ENCODE measurements at places on chromosomes 6 and 20. TPM values are rescaled to one million over a fixed set of nuclear protein-coding genes. Genes with fewer than 3 reads are reported as not detected.

GRCh38 chr20:10398834-10399369, 35.1 kb downstream of the MKKS start:
- no peak overlapping the region for H3K4me3 ChIP-seq
- H3K27ac ChIP-seq = no peak overlapping the region
- no peaks in the 10 kb centered on the region for H3K4me1 ChIP-seq
- no peak for DNase-seq

GRCh38 chr6:57434944-57435343, 117.5 kb downstream of the PRIM2 start:
- H3K27ac ChIP-seq = no peak overlapping the region
- no peak overlapping the region for H3K4me3 ChIP-seq
- DNase-seq = no peak
- no peaks in the 10 kb centered on the region for H3K27me3 ChIP-seq
- no peaks in the 10 kb centered on the region for H3K36me3 ChIP-seq
- no peaks in the 10 kb centered on the region for H3K4me1 ChIP-seq

Gene CLPSL2
- 6.0 TPM for total RNA-seq

DNA sequence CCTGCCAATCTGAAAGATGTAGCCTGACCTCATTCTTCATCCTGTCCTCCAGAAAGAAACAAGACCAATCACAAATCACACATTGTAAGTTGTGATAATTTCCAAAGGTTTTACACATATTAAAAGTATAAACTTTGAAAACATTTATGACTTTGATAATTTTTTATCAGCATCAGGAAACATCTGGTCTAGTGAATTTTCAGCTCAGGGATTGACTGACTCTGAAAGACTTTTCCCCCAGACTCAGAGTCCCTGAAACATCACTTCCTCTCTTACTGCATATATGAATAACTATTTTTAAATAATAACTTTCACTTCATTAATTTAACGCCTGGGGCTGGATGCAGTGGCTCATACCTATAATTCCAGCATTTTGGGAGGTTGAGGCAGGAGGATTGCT, 48.5 kb upstream of the SSTR4 start:
- H3K4me1 ChIP-seq = no peaks in the 10 kb centered on the region
- no peak overlapping the region for H3K27ac ChIP-seq

Gene FKBP5
- total RNA-seq = 33.9 TPM

Gene MBOAT1
- 9.6 TPM for total RNA-seq

DNA sequence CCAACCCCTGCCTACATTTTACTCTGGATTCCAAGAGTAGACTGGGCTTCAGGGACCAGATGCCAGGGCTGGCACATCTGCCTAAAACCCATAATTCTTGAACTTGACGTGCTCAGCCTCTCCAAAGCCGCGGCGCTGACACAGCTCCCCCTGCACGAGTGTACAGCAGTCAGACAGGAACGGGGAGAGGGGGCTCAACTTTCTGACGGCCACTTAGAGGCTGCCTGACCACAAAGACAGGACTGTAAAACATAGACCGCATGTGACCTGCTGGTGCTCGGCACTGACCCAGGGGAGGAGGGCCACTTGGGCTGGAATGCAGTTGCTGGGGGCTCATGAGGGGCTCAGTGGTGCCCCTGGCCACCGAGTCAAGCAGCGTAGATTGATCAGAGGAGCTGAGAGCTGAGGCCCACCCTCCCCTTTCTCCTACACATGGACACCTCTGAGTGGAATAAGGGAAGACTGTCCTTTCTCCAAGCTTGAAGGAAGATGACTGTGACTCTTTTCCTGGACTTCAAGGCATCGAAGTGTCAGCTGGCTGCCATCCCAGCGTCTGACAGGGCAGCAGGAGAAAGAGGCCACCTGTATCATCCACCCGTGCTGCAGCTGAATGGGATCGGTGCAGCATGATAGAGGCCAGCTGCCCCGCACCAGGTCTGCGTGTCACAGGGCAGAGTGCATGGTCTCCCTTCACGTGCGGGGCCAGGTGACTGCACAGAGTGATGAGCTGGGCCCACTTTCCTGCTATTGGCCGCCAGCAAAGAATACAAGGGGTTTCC, 171.3 kb upstream of the AGPAT4 start:
- H3K27ac ChIP-seq = no peak overlapping the region
- no peaks in the 10 kb centered on the region for H3K27me3 ChIP-seq
- DNase-seq = no peak
- no peak overlapping the region for H3K4me3 ChIP-seq
- H3K4me1 ChIP-seq = peaks cover 5% of the 10 kb centered on the region

Gene NDUFAF5
- 35.9 TPM for total RNA-seq

- no peak overlapping the region for H3K27ac ChIP-seq
- no peaks in the 10 kb centered on the region for H3K4me1 ChIP-seq
- no peaks in the 10 kb centered on the region for H3K27me3 ChIP-seq
- no peak for DNase-seq
- peaks cover 2% of the 10 kb centered on the region for H3K36me3 ChIP-seq
These were observed 121.3 kb upstream of the BCLAF1 start for GRCh38 chr6:136411025-136411325.

- no peak for DNase-seq
- no peaks in the 10 kb centered on the region for H3K4me1 ChIP-seq
- no peaks in the 10 kb centered on the region for H3K36me3 ChIP-seq
These were observed 200.5 kb upstream of the CNR1 start for GRCh38 chr6:88366672-88367071.

DNA sequence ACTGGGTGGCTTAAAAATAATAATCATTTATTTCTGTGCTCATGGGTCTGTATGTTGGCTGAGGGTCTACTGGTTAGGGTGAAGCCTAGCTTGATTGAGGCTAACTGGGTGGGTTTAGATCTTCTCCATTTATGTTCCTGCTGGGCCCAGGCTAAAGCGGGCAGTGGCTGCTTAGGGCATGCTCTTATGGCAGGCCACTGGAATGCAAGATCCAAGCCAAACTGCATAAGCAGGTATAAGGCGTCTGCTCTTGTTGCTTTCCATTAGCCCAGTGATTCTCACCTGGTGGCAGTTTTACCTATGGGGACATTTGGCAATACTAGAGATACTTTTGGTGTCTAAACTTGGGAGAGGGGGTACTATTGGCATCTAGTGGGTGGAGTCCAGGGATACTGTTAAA, 44.5 kb downstream of the QKI start:
- H3K4me1 ChIP-seq = no peaks in the 10 kb centered on the region
- peaks cover 5% of the 10 kb centered on the region for H3K36me3 ChIP-seq
- no peak overlapping the region for H3K27ac ChIP-seq
- no peaks in the 10 kb centered on the region for H3K27me3 ChIP-seq

Gene PRRT1
- 1.8 TPM for total RNA-seq

GRCh38 chr20:63846128-63846771, 15.0 kb upstream of the ABHD16B start:
- no peaks in the 10 kb centered on the region for H3K27me3 ChIP-seq
- peaks cover 5% of the 10 kb centered on the region for H3K4me1 ChIP-seq
- peak; percentile 81 for DNase-seq

Gene RNF217
- total RNA-seq = 10.2 TPM

DNA sequence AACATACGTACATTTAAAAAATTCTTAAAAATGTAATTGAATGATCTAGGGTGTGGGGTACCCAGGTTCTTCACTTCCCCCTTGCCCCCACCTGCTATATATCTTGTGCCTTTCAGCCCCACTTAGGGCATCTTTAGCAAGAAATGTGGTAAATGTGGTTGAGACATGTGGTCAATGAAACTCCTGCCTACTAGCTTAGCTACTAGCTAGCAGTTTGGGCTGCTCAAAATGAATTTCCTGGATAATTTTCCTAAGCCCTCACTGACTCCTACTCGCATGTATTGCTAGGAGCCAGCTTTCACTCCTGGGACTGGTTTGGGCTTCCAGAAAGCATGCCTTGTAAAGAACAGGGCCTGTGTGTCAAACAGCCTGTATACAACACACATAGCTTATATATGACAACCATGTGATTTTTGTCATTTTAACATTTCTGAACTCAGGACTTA, 257.3 kb downstream of the ATXN1 start:
- no peak for DNase-seq
- H3K27ac ChIP-seq = no peak overlapping the region
- H3K36me3 ChIP-seq = 0 out of 3 replicates have a peak, but pooled peaks cover under 1% of the 10 kb centered on the region
- no peaks in the 10 kb centered on the region for H3K4me1 ChIP-seq
- H3K27me3 ChIP-seq = no peaks in the 10 kb centered on the region

GRCh38 chr6:41683273-41683522, 44.9 kb downstream of the MDFI start:
- DNase-seq = no peak
- no peaks in the 10 kb centered on the region for H3K27me3 ChIP-seq
- H3K4me1 ChIP-seq = peaks cover 7% of the 10 kb centered on the region
- H3K4me3 ChIP-seq = no peak overlapping the region
- H3K36me3 ChIP-seq = no peaks in the 10 kb centered on the region
- H3K27ac ChIP-seq = no peak overlapping the region

Gene FNDC1
- 0.24 TPM for total RNA-seq

DNA sequence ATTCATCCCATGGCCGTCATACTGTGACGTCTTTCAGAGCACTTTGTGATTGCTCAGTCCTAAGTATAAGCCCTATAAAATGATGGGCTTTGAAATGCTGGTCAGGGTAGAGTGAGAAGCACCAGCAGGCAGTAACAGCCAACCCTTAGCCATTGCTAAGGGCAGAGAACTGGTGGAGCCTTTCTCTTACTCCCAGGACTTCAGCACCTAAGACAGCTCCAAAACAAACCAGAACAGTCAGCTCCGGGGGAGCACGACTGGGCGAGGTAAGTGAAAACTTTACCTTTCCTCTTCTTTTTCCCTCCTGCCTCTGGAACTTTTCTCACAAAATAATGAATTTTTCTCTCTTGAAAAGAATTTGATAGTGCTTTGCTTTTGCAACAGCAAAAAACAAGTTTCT, at the start of gene VIP:
TSS of gene VIP (plus strand) at position 104 of the 400 bp plus-strand sequence. CDS start 1,381 bp downstream, outside the sequence.
- H3K27me3 ChIP-seq = no peaks in the 10 kb centered on the region
- H3K27ac ChIP-seq = no peak within 1 kb of the TSS

- peaks cover 9% of the 10 kb centered on the region for H3K36me3 ChIP-seq
- H3K4me1 ChIP-seq = no peaks in the 10 kb centered on the region
- H3K27ac ChIP-seq = no peak overlapping the region
- H3K27me3 ChIP-seq = no peaks in the 10 kb centered on the region
These were observed 12.8 kb downstream of the KCTD20 start for GRCh38 chr6:36455486-36456027.

DNA sequence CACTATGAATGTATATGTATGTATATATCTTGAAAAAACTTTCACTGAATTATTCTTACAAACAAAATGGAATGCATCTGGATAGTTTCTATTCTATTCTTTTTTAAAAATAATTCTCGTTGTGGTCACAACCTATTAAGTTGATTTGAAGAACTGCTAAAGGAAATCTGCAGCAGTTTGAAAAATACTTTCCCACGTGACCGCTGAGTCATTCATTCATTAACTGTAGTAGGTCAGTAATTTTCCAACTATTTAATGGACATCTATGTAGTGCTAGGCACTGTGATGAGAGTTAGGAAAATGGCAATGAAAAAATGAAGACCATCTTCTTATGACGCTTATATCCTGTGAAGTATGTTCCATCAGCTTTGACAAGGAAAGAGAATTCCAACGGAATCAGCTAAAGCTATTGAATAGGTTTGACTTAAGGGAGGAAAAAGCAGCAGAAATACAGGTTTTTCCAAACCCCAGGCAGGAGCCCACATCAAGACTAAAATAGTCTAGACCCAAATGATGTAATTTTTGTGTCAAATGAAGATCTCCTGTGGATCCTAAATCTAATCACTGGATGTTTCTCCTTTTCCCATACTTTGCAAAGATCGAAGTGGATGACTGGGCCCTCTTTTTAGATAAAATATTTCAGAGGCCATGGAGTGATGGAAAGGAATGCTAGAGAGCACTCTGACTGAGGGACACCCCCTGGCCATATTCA, 4.1 kb upstream of the EFHC1 start:
- no peaks in the 10 kb centered on the region for H3K36me3 ChIP-seq
- H3K4me3 ChIP-seq = no peak overlapping the region
- H3K4me1 ChIP-seq = no peaks in the 10 kb centered on the region
- no peak for DNase-seq

Gene GSTA2
- total RNA-seq = not detected

DNA sequence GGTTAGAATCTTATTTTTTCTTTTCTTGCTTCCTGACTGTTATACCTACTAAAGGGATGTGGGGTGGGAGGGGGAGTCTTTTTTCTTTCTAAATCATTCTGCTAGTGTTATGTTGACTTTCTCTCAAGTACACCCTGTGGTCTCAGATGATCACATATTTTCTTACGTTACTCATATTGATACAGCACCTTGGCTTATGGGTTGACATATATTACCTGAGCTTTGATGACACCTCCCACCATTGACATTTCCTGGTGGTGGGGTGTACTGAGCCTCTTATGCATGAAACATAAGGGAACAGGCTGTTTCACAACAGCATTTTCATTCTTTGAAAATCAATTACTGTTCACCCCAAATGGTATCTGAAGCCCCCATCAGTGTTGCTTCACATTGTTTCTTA, 169.8 kb downstream of the MMS22L start:
- no peak for DNase-seq
- no peak overlapping the region for H3K4me3 ChIP-seq
- H3K36me3 ChIP-seq = no peaks in the 10 kb centered on the region
- no peaks in the 10 kb centered on the region for H3K4me1 ChIP-seq
- H3K27ac ChIP-seq = no peak overlapping the region

GRCh38 chr6:27178860-27179259, 68.6 kb upstream of the PRSS16 start:
- no peaks in the 10 kb centered on the region for H3K27me3 ChIP-seq
- H3K4me3 ChIP-seq = peak overlapping the region; percentile 89
- no peaks in the 10 kb centered on the region for H3K4me1 ChIP-seq
- DNase-seq = peak; percentile 55
- no peaks in the 10 kb centered on the region for H3K36me3 ChIP-seq

Gene SCGN
- not detected for total RNA-seq
